Esophagus muscularis mucosa (tissue), 4 donors: ENCODE measurements at places on chromosomes 16 and 17.

GRCh38 chr17:59368218-59368857 lies 36.9 kb downstream of the YPEL2 start:
- DNase-seq = no peak

DNA sequence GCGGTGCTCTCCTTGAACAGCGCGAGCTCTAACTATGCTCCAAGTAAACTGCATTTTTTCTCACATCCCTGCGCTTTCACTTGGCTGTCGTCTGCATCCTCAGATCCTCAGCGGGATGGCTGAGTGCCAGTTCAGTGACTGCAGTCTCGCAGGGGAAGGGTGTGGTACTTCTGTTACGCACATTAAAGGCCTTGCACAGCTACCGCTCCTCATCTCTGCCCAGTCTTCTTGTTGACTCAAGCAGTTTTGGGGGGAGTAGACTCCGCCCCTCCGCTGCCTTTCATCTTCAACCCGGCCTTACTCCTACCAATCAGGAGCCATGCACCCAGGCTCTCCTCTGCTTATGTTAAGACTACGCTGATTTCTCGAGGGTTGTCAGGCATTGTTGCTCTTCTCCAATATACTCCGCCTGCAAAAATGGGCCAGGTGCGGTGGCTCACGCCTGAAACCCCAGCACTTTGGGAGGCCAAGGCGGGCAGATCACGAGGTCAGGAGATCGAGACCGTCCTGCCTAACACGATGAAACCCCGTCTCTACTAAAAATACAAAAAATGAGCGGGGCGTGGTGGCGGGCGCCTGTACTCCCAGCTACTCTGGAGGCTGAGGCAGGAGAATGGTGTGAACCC lies 10.0 kb downstream of the ATP5PD start:
- DNase-seq = peak; percentile 96

- DNase-seq = no peak
Measured at GRCh38 chr17:80101946-80102663, 724 bp downstream of the GAA start.

DNA sequence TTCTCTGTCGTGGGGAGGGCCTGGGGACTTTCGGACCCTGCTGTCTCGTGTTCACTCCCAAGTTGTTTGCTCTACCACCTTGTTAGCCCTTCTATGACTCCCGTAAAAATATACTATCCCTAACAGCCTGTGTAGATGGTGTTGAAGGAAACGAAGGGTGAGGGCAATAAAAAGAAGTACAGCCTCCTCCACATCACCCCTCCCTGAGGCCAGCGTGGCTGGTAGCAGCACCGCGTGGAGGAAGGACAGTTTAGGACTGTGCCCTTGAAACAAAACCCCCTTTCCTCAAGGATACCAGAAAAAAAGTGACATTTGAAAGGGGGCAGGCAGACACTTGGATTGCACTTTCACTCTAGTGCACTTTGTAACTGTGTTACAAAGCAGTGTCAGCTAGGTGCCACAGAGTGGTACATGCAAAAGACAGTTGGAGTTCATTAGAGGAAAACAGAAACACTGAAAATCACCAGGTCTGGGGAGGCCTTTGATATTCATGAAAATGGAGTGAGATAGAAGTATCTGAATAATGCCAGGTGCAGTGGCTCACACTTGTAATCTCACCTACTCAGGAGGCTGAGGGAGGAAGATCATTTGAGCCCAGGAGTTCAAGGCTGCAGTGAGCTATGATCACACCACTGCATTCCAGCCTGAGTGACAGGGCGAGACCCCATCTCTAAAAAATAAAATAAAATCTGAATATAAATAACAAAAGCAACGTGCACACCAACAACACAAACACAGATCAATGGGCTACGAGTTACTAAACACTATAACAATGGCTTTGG lies 53.8 kb downstream of the TBX4 start:
- DNase-seq = no peak

DNA sequence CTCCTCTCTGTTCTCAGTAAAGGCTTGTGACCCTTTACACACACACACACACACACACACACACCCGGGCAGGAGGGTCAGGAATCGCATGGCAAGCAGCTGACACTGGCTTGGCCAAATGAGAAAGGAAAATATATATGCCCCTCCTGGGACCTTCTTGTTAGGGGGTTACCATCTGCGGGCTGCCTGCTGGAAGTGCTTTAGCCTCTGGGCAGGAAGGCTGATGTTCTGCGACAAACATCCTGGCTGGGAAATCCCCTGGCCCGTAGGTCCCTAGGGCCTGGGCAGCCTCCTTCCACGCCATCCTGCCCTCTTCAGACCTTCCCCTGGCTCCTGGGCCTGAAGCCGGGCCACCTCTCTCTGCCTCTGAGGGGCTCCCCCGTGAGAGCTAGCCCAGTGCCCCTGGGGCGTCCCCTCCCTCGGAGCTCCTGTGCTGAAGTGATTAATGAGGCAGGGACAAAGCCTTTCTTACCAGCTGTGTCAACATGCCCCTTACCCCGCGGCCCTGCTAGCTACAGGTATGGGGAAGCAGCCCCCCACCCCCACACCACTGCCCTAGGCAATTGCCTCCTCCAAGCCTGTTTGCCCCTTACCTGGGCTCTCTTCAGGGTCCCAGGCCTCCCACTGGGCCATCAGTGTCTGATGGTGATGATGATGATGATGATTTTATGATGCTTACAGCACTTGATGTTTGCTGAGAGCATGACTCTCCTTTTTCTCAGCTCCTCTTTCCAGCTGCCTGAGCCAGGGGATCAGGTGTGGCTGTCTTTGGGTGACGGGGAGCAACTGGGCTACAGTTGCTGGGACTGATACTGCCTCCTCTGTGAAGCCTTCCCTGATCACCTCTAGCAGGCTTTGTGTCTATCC lies 32.8 kb upstream of the ETV4 start:
- no peak for DNase-seq

- no peak for DNase-seq
Measured at GRCh38 chr16:65657071-65657494, 535.2 kb upstream of the CDH11 start.

- DNase-seq = no peak
Measured at GRCh38 chr16:11136600-11136999, 119.4 kb downstream of the SOCS1 start.

DNA sequence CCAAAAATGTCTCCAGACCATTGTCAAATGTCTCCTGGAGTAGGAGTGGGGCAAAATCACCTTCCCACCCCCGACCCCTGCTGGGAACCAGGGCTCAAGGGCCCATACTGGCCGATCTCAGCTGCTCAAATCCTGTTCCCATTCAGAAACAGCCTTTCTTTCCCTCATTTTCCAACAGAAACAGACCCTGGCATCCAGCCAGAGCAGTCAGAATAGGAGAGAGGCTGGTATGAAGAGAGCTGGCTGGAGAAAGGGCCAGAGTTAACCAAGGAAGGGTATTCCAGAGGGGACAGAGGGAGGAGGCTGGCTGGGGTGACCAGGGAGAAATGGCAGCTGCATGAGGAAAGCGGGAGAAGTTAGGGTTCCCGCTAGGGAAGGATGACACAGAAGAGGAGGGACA lies 199.1 kb downstream of the XYLT1 start:
- DNase-seq = no peak

- no peak for DNase-seq
Measured at GRCh38 chr17:68290268-68290954, 516 bp downstream of the SLC16A6 start.

GRCh38 chr16:35298460-35299243 lies 1839.2 kb downstream of the TP53TG3F start:
- DNase-seq = peak; percentile 87

DNA sequence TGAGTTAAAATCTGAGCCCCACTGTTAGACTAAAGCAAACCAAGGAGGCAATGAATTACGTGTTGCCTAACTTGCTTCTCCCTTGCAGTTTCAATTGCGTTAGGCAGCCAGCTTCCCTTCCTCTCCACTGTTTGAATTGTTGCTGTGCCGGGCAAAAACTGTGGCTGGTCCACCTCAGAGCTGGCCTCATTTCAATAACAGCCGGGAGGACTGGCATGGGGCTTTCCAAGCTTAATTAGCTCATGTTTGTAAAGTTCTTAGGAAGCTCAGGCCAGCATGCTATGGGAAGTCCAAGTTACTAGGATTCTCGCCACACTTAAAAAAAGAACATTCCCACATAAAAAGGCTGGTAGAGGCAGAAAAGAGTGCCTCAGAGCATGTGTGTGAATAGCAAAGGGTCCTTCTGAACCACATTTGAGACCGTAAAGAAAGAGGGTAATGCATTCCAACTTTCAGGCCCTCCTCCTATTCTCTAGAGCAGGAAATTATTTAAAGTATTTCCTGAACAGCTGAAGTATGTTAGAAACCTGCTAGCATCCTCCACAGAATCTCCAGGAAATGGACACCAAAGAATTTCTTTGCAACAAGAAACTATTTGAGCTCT lies 79.0 kb upstream of the SMURF2 start:
- no peak for DNase-seq

GRCh38 chr17:48769009-48769675 lies 40.6 kb upstream of the HOXB13 start:
- no peak for DNase-seq

DNA sequence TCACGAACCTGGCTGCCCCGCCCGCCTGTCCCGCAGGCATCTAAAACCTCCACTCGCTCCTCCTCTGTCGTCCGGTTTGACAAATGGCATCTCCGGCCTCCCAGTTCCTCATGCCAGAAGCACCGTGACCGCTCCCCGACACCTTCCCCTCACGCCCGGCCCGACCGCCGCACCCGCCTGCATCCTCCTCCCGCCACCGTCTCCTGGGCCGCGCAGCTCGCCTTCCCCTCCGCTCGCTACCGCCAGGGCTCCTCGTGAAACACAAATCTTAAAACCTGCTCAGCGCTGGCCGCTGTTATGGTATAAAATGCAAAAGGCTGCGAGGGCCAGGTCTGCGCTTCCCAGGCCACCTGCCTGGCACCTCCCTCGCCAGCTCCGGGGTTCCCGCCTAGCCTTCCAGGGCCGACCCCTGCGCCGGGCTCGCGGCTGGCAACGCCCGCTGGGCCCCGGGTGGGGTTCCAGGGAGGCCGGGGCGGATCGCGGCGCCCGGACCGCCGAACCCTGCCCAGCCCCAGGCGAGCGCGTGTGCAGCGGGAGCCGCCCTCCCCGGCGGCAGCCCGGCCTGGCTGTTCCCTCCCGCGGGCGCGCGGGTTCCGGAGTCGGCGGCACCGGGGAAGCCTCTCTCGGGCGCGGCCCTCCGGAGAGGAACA lies 488 bp downstream of the SPSB3 start:
- no peak for DNase-seq

DNA sequence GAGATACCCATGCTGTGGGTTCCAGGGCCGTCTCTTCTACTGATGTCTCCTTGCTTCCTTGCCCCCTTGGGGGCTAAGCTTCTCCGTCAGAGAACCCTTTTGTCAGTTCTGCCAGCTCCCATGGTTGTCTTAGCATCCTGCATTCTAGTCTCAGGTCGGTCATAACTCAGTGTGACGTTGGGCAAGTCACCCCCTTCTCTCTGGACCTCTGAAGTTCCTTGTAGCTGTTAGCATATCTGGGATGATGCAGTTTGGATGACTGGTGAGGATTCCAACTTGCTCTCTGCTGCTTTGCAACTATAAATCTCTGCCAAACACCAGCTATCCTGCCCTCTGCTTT lies 8.9 kb upstream of the MYL4 start:
- DNase-seq = no peak

GRCh38 chr17:20009302-20010098 lies at the start of gene SPECC1:
SPECC1 (plus strand) TSS chr17:20009359; CDS start chr17:20096652, 87,293 bp downstream.
- no peak for DNase-seq

GRCh38 chr16:22253272-22253671 lies 43.9 kb upstream of the POLR3E start:
- DNase-seq = no peak
